ENCODE measurements at places on chromosomes 13 and 19.

DNA sequence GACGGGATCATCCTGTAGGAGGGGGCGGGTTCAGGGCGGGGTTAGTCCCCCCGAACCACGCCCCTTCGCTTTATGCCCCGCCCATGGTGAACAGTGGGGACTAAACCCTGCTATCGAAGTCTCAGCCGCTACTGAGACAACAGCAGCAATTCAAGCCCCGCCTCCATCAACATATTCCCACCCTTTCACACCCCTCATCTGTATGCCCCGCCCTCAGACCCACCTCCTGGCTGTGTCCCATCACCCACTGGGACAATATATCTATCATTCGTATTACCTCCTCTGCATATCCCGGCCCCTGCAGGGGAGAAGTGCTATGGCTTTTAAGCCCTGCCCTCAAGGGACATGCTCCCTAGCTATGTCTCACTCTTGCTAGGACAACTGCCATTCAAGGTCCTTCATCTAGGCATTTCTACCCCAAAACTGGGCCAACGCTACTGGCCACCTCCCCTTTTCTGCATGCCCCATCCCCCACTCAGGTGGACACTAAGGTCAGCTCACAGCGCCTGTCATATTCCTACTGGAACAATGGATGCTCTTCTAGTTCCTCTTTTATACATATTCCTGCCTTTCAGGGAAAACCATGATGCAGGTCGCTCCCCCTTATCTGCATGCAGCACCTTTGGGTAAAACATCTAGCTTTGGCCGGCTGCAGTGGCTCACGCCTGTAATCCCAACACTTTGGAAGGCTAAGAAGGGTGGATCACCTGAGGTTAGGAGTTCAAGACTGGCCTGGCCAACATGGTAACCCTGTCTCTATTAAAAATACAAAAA, 11.9 kb downstream of the LRFN1 start:
- DNase-seq = no peak

GRCh38 chr19:3102239-3103140, 8.3 kb downstream of the GNA11 start:
- no peak for DNase-seq

DNA sequence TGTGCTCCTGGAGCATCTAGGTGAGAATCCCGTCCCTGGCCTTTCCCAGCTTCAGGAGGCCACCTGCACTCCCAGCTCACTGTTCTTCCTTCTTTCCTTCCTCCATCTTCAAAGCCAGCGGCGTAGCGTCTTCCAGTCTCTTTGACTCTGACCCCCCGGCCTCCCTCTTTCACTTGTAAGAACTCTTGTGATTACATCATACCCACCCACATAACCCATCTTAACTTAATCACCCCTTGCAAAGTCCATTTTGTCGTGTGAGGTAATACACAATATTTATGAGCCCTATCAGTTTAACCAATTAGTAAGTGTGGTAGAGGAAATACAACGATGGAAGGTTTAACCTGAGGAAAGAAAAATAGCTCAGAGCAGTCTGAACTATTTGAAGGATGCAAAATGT, 4.6 kb upstream of the CDC16 start:
- no peak for DNase-seq

- no peak for DNase-seq
Measured at GRCh38 chr19:12111943-12112637, 28.1 kb downstream of the ZNF20 start.

- no peak for DNase-seq
Measured at GRCh38 chr13:43205416-43205815, 182.0 kb downstream of the DNAJC15 start.

- no peak for DNase-seq
Measured at GRCh38 chr13:52395704-52396103, 10.3 kb downstream of the THSD1 start.

GRCh38 chr13:29050719-29051118, 230.6 kb downstream of the MTUS2 start:
- DNase-seq = no peak

DNA sequence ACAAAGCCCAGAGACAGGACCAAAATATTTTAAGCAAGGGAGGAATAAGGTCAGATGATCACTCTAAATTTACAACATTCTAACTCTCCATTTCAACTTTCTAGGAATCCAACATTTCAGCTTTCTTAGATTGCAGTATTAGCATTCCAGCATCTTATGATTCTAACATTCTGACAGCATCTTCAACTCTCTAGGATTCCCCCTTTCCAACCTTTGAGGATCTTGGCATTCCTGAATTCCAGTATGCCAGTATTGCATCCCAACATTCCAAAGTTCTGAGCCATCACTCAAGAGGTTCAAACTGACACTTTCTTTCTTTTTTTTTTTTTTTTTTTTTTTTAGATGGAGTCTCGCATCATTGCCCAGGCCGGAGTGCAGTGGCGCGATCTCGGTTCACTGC, 13.8 kb downstream of the TGFB1 start:
- DNase-seq = no peak

- DNase-seq = no peak
Measured at GRCh38 chr19:53600217-53600616, 31.6 kb upstream of the DPRX start.

DNA sequence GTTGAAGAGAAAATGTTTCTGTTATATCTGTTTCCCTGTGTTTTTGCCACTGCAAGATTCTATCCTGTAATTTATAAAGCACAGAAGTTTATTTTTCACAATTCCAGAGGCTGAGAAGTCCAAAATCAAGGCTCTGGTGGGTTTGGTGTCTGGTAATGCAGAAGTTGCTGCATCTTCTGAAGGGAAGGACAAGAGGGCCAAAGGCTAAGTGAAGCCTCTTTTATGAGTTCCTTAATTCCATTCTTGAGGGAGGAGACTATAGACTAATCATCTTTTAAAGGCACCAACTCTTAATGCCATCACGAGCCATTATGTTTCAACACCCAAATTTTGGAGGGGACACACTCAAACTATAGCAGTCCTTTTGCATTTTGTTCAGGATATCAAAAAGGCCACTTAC, 34.1 kb upstream of the WDFY2 start:
- DNase-seq = no peak

- DNase-seq = no peak
Measured at GRCh38 chr19:6038634-6039405, 60.9 kb upstream of the RANBP3 start.

DNA sequence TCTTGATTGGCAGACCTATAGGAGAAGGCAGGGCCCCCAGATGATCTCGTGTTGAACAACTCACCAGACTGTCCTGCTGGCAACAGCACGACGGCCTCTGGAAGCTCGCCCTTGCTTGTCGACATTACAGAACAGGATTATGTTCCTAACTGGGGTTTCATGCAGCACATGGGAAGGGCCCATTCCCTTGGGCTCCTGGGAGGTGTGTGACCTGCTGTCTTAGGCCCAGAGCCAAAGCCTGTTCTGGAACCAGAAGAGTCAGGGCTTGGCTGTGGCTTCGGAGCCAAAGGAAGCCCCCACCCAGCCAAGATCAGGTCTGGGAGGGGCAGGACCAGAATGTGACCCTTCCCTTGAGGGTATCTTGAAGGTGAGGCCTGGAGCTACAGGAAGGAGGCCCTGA, 36.9 kb downstream of the RGCC start:
- no peak for DNase-seq

- peak; percentile 76 for DNase-seq
Measured at GRCh38 chr19:15195371-15196334, 5.1 kb downstream of the NOTCH3 start.

- DNase-seq = no peak
Measured at GRCh38 chr13:45786293-45786920, 65.1 kb downstream of the SIAH3 start.

GRCh38 chr13:75935805-75936204, 299.7 kb downstream of the LMO7 start:
- no peak for DNase-seq

GRCh38 chr13:87953381-87953780, 282.2 kb downstream of the SLITRK5 start:
- no peak for DNase-seq

GRCh38 chr13:43543331-43543730, 243.4 kb downstream of the ENOX1 start:
- no peak for DNase-seq

- DNase-seq = peak; percentile 38
Measured at GRCh38 chr19:54458648-54459281, 4.8 kb downstream of the LENG9 start.

DNA sequence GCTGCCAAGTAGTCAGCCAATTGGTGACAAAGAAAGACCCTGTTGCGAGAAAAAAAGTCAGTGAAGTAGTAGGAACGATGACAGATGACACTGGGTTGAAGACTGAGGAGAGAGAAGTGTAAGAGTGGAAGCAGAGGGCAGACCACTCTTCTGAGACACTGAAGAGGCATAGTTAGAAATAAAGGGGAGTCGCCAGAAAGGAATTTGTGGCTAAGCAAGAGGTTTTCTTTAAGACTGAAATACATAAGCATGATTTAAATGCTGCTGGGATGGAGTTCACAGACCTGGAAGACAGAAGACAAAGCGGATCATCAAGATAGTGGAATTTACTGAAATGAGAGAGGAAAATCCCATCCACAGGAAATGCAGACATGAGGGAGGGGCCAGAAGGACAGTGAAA, 56.2 kb upstream of the USPL1 start:
- no peak for DNase-seq

DNA sequence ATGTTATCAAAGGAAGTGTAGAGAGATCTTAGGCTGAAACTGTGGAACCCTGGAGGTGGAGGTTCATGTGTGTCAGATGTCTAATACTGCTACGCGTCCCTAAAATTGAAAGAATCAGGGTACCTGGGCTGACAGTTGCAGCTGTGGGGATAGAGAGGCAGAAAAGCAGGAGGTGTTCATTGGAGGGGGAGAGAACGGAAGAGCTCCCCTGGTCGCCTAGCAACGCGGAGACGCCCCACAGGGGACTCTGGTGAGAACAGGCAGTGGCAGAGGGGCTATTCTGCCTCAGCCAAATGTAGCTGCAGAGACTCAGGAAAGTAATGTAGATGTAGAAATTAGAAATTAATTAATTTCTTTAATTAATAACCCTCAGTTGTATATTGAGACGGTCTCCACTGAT, 10.1 kb upstream of the ZNF835 start:
- DNase-seq = no peak

GRCh38 chr19:30227661-30228112, 144.5 kb upstream of the ZNF536 start:
- peak; percentile 84 for DNase-seq

DNA sequence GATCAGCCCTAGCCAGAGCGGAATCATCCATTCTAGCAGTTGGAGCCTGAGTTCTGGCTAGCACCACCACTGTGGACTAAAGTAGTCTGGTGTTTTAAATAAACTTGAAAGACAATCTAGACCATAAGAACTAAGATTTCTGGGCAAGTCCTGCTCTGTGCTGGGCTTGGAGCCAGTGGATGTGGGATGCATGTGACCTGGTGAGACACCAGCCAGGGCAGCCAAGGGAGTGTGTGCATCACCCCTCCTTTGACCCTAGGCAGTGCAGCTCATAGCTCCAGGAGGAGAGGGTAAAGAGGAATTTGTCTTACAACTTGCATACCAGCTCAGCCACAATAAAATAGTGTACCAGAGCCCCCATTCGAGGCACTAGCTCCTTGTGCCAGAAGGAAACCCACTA, 21.0 kb downstream of the ITGBL1 start:
- DNase-seq = peak; percentile 31

DNA sequence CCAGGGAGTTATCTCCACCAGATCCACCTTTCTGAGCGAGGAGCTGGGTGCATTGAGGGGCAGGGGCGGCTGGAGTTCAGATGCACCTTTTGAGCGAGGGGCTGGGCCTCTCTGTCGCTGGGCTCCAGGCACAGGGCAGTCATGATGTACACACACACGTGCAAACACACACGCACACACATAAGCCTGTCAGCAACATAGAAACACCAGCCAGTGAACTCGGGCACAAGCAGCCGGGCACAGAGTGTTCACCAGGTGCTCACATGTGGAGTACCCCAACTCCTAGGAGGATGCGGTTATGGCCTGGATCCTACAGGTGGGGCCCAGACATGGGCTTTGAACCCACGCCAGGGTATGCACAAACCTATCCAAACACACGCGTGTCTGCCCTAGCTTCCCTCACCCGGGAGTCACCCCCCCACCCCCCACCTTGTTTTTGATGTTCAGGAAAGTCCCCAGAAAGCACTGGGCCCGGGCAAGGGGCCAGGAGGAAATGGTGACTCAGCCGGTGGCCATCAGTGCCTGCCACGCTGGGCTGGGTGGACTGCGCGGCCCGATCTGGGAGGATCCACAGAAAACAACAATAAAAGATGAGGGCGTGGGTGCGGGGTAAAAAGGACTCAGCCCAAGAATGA, 13.3 kb downstream of the ARRDC2 start:
- DNase-seq = no peak

DNA sequence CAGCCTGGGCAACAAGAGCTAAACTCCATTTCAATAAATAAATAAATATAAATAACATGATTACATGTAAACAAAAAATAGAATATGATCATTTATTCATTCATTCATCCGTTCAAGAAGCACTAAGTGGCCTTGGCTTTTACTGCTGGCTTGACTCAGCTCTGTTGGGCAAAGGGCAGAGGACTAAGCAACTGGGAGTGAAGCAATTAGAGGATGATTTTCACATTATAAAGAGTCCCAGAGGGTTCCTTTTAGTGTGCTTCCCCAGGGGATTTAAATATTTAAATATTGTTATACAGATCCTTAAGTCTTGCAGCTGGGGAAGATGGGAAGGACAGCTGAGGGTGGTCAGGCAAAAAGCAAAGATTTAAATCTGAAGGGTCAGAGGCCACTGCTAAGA, 34.9 kb upstream of the FLT1 start:
- DNase-seq = no peak

All from left hindlimb (tissue), 1 donor.